ENCODE measurements at places on chromosomes 12 and 14.

GRCh38 chr14:51582437-51582836 is 69.3 kb upstream of the FRMD6 start:
- no peak for DNase-seq

DNA sequence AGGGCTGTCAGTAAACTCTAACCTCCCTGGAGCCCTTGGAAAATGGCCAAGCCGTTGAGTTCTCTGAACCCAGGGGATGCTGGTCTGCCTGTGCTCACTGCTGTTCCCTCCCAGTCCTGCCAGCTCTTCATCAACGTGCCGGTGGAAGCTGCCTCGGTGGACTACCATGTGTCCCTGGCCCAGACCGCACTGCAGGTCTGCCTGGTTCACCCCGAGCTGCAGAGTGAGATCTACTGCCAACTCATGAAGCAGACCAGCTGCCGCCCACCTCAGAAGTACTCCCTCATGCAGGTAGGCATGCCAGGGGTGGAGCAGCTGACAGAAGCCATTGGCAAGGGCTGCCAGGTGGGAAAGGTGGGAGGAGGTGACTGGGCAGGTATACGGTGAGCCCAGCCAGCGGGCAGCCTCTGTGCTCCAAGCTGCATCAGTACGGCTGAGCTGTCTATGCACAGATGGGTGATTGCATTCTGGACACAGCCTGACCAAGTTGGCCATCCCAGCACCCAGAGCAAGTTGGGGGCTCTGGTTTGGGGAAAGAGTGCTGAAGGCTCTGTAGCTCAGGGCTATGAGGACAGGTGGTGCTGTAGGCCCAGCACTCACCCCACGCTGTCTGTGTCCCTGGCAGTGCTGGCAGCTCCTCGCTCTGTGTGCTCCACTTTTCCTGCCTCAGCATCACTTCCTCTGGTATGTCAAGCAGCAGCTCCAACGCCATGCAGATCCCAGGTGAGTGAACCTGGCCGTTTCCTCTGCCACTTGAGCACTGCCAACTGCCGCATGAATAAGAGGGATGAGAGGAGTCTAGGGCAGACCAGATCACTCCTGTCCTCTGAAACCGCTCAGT is 21.9 kb downstream of the PIGH start:
- no peak for DNase-seq

DNA sequence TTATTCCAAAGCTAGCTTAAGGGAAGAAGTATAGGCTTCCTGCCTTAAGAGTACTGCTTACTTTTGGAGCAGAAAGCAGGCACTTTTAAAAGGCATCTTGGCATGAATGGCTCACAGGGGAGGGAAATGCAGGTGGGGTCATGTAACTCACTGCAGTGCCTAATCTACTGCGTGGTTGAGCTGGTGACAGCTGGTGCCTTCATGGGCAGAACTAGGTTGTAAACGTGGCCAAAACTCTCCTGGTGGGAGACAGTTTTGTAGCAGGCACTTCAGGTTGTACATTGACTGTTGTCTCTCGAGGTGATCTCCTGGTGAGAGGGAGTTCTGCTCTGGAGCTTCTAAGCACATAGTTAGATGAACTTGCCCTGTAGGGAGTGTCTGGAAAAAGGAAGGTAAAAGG is 962.5 kb downstream of the DIO2 start:
- no peak for DNase-seq

DNA sequence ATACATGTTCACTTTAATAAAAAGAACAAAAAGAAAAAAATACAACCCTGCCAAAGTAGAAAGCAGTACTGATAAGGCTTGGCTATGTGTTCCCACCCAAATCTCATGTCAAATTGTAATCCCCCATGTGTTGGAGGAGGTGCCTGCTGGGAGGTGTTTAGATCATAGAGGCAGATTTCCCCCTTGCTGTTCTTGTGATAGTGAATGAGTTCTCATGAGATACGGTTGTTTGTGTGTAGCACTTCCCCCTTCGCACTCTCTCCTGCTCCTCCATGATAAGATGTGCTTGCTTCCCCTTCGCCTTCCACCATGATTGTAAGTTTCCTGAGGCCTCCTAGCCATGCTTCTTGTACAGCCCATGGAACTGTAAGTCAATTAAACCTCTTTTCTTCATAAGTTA is 59.9 kb downstream of the USP15 start:
- DNase-seq, result no peak

GRCh38 chr12:56645717-56646446 is at the start of gene ATP5F1B:
Gene ATP5F1B, minus strand, starts transcription at chr12:56645984. Its CDS starts 21 bp downstream, at chr12:56645963.
- peak; percentile 88 for DNase-seq

DNA sequence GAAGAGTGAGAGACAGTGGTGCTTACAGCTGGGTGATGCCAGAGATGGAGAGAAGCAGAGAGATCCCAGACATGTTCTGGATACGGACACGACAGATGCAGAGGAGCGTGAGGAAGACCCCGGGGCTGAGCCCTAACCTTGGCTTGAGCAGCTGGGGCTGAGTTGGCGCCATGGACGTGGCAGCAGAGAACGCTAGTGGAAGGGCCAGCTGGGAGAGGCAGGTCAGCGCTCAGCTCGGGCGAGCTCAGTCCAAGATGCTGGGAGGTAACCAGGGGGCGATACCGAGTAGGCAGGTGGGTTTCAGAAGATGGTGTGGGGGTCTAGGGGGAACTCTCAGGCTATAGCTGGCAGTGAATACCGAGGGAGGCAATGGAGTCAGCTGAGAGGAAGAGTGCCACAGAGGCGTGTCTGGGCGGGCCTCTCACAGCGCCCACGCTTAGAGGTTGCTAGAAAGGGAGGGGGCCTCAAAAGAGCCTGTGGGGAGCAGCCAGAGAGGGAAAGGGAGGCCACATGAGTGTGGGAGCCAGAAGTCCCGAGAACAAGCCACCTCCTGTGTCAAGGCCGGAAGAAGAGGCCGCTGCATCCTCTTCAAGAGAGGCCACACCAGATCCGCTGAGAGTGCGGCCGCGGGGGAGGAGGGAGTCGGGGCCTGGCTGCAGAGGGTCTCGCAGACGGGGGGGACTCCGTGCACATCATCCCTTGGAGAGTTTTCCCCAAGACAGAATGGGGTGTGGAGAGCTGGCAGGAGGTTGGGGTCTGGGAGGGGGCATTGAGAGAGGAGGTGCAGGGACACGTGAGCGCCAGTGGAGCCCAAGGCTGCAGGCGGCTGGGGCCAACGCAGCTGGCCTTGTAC is 57.0 kb upstream of the DIO3 start:
- no peak for DNase-seq

- no peak for DNase-seq
Observed at GRCh38 chr12:89373763-89374572, 21.7 kb upstream of the DUSP6 start.

DNA sequence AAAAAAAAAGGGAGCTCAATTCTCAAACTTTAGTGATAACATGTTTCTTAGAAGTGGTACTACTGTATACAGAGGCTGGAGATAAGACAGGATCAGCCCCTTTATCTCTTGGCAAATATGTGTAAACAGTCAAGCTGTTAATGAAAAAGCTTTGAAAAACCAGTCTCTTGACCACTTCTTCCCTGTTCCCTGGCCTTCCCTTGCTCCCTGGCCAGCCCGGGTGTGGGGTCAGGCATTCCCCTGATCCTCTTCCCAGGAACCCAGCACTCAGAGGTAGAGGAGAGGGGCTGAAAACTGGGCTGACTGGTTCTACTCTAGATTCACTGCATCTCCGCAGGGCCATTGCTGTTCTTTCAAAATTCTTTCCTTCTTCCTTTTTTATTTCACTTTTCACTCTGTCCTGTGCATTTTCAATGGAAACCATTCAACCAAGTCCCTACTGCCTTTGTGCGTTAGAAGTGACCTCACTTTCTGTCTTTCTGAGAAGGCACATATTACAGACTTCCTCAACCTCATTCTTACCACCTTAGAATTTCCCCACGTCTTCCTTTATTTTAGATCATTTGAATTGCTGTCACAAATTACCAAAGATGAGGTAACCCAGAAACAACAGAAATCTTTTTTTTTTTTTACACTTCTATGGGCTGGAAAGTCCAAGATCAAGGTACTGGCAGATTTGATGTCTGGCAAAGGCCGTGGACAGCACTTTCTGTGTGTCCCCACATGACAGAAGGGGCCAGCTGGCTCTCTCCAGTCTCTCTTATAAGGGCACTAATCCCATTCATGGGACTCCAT is 5.7 kb downstream of the GNG2 start:
- DNase-seq, result peak; percentile 44

- no peak for DNase-seq
Observed at GRCh38 chr12:116964054-116965050, 53.6 kb downstream of the FBXW8 start.

GRCh38 chr12:55051197-55051947 is 31.6 kb downstream of the NEUROD4 start:
- no peak for DNase-seq

GRCh38 chr12:188910-189621 is 24.9 kb downstream of the SLC6A12 start:
- DNase-seq, result peak; percentile 68

- no peak for DNase-seq
Observed at GRCh38 chr14:96583569-96584041, 81.4 kb downstream of the PAPOLA start.

- peak; percentile 44 for DNase-seq
Observed at GRCh38 chr12:57803319-57803893, 15.1 kb downstream of the AVIL start.

DNA sequence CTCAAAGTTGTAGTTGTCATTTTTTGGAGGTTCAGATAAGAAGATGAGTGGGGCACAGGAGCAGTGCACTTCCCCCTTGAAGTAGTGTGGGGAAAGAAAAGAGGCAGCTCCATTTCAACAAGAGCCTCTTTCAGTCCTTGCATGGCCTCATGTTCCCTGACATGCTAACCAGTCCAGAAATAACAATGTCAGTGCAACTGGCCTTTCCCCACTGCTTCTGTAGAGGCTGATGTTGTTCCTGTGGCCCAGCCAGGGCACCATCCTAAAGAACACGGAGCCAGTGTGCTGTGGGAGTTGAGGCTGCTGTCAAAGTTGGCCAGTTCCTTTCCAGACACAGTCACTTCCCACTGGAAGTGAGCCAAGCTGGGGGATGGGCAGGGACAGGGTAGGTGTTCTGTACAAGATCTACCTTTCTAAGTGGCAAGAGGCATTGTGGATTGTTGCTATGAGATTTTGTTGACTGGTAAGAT is 77.7 kb upstream of the SLC38A2 start:
- DNase-seq, result no peak

DNA sequence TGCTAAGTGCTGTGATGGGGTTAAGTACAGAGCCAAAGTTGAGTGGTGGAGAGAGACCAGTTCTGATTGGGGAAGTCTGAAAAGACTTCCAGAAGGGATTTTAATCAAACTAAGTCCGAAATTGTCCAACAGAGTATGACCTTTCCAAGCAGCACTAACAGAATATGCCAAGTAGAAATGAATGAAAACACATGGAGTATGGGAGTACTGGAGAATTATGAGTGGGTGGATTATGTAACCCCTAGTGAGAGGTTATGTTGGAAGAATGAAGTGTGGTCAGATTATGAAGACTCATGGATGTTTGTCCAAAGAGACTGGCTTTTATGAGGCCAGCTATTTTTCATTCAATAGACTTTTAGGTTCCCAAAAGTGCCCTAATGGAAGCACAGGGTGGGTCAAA is 94.0 kb upstream of the PLEKHA5 start:
- DNase-seq, result no peak

GRCh38 chr12:39852346-39852745 is 232.7 kb upstream of the ABCD2 start:
- DNase-seq, result no peak

DNA sequence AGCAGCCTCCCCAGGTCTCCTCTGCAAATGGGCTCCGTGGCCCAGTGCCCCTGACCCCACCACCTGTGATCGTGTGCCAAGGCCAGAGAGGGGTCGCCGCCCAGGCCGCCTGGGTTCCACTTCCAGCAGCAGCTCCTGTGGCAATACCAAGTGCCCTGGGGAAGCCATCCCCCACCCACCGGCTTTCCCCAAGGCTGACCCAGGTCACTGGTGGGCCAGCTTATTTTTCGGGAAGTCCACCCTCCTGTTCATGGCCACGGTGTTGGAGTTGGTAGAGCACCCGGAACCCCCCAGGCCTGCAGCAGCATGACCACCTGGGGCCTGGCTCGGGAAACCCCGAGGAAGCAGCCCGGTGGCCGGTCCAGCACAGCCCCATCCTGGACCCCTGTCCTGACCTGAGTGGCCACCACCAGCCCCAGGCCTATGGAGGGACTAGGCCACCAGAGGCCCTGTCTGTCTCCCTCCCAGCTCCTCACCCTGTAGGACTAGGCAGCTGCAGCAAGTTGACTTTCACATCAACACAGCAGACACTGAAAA is 40.8 kb upstream of the OASL start:
- DNase-seq, result no peak

- DNase-seq, result no peak
Observed at GRCh38 chr12:130701402-130701744, 14.7 kb downstream of the RIMBP2 start.

DNA sequence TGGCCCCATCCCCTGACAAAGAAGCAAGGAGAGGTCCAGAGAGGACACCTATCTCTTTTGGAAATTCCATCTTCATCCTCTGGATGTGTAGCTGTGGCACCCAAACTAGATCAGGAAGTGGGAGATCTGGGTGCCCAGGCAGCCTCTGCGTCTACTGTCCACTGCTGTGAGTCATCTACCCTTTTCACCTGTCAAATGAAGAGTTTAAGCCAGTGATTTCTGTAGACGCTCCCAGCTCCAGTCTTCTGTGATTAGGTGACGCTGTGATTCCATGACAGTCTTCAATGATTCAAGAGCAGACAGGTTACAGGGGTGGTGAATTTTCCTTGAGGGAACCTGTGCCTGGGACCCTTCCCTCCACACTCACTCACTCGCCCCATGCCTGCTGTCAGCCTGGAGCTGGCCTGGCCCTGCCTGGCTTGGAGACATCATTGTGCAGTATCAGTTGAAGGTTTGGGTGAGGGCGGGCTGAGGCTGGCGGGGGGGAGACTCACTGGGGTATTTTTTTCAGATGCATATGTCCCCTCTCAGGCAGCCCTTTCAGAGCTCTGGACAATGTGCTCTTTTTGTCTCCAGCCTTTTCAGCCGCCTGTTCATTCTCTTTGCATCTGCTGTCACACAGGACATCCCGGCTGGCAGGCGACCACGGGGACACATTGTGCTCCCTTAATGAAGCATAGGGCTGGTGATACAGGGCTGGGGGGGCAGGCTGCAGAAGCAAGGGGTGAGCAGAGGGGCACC is 56.8 kb upstream of the PARP11 start:
- no peak for DNase-seq

DNA sequence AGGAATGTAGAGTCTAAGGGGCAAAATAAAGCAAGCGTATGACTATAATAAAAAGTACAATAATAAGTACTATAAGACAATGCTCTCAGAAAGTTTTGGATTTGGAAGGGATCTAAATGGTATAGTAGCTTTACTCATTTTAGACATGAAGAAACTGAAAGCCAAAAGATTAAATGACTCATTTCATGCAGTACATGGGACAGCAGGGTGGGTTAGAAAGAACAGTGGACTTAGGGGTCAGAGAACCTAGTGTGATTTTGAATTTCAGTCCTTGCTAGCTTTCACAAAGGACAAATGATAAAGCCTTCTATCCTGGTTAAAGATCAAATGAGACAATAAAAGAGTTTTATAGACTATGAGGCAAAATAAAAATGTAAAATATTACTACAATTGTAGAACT is 6.8 kb upstream of the LEMD3 start:
- DNase-seq, result no peak

DNA sequence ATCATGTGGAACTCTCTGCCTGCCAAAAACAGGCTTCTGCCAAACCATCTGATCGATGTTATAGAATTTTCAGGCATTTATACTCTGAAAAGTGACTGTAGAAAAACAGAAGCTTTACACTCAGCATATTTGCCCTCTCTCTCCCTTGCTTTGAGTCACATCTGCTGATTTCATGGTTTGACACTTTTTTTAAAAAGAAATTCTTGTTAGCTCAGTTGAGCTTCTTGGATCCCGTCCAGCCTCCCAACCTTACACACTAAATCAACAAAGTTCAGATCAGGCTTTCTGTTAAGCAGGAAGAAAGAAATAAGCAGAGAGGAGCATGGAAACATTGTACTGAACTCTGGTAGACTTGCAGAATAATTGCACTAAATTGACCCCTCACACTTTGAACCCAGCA is 193.6 kb upstream of the SEL1L start:
- no peak for DNase-seq
